ENCODE measurements at places on chromosomes 2 and 18.

DNA sequence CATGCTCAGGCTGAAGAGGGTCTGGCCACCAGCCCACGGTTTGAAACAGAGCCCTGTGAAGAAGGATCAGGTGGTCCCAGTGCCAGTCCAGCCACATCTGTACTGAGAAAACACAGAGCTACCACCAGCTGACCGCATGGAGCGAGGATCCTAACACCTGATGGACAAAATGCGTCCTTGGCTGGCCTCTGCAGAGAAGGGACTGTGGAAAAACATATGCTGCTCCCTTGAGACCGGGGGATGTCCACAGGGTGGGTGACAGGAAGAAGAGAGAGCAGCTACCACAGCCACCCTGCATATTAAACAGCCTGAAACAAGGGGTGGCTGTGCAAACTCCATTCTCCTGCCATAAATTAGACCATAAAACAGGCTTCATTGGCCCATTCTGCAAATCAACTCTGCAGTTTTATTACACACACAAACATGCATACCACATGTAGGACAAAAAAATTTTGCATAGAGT is 137.2 kb downstream of the BCL2 start:
- no peak for DNase-seq

GRCh38 chr2:48059975-48060374 is 153.7 kb upstream of the FBXO11 start:
- DNase-seq, result no peak

GRCh38 chr2:65901756-65902155 is 469.4 kb upstream of the SPRED2 start:
- no peak for DNase-seq

- DNase-seq, result no peak
These were observed 244.7 kb downstream of the HNMT start for GRCh38 chr2:138209009-138209408.

GRCh38 chr18:73408469-73408868 is 540.7 kb upstream of the NETO1 start:
- DNase-seq, result no peak

GRCh38 chr18:35438480-35439234 is 59.1 kb downstream of the INO80C start:
- no peak for DNase-seq

- no peak for DNase-seq
These were observed 438.9 kb downstream of the PTPRM start for GRCh38 chr18:8005870-8006569.

Data from stimulated activated CD4-positive, alpha-beta T cell treated with anti-CD3 and anti-CD28 coated beads, Interleukin-1b, Interleukin-23, amount 100 ng/mL, for 1 hour (primary cell).